Neural crest cell (in vitro differentiated cells): ENCODE measurements at places on chromosomes 4 and X.

DNA sequence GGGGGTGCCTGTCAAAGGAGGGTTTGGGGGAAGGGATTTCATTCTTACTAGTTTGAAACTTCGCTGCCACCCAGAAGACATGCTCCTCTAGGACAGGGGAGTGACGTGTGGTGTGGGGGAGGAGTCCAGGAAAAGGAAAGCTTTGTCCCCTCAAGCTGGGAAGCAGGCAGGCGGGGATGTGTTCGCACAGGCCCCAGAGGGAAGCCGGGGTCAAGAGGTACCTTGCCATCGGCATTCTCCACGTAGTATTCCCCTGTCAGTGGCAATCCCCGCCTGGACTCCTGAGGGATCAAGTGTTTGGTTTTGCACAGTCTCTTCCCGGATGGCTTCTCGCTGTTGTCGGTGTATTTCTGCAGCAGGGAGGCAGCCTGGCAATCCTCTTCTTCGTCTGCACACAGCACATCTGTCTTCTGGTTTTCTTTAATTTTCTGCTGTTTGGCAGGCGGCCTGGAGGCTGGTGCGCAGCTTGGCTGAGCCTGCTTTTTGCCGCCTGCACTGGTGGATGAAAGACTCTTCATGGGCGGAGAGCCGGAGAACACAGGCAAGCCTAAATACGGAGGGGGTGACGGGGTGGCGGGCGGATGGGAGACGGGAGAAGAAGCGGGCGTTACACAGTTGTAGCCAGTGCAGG is 35.1 kb downstream of the BCOR start:
- DNase-seq: no peak

DNA sequence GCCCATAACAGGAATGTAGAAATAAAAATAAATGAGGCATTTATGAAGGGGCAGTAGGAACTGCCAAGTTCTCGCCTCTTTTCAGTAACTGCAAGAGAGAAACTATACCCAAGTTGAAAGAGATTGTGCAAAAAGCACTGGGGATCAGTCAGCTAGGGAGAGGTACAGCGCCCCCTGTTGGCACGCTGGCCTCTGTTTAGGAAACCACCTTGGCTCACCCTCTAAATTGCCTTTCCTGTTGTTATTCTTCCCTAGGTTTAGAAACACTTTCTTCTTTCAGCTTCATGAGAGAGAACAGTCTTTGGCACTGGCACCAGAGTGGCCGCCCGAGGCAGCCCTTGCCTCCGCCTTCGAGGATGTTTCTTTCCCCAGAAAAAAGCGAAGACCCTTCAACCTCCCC is 348.5 kb downstream of the MID1IP1 start:
- peak; percentile 61 for DNase-seq

GRCh38 chrX:4825550-4825949 is 1112.1 kb upstream of the PRKX start:
- DNase-seq: no peak

DNA sequence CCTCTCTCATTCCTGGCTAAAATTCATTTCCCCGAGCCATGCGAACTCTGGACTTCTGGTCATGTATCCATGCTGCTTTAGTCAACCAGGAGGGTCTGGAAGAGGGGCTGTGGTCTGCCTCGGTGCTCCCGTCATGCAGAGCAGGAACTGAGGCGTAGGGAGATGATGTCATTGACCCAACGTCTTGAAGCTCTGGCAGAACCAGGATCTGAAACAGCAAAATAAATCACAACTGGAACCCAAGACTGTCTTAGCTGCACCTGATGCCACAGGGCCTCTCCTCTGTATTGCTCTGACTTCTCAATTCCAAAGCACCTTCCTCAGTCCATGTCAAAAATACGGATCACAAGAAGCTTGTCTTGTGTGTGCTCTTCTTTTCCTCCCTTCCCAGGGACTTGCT is 131.0 kb upstream of the LDB2 start:
- DNase-seq: no peak

DNA sequence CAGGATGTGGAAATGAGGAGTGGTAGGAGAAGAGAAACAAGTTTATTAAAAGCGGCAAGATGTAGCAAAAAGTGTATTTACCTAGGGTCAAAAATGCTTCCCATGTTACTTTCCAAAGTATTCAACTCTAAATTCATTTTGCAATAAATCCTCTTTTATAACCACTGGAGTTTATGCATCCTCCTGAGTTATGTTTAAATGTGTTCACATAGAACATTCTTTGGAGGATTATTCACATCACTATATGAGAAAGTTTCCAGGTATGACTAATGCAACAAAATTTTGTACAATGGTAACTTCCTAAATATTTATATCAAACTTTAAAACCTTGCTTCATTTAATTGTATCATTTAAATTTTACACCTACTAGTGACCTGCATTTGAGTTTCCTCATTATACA is 870.6 kb upstream of the SLIT2 start:
- DNase-seq: no peak

- DNase-seq: no peak
These were observed 206.3 kb downstream of the SHROOM3 start for GRCh38 chr4:76641351-76641750.

- peak; percentile 85 for DNase-seq
These were observed 37.7 kb upstream of the ARAF start for GRCh38 chrX:47523297-47523696.

GRCh38 chr4:165381821-165382373 is 3.1 kb downstream of the CPE start:
- DNase-seq: no peak

DNA sequence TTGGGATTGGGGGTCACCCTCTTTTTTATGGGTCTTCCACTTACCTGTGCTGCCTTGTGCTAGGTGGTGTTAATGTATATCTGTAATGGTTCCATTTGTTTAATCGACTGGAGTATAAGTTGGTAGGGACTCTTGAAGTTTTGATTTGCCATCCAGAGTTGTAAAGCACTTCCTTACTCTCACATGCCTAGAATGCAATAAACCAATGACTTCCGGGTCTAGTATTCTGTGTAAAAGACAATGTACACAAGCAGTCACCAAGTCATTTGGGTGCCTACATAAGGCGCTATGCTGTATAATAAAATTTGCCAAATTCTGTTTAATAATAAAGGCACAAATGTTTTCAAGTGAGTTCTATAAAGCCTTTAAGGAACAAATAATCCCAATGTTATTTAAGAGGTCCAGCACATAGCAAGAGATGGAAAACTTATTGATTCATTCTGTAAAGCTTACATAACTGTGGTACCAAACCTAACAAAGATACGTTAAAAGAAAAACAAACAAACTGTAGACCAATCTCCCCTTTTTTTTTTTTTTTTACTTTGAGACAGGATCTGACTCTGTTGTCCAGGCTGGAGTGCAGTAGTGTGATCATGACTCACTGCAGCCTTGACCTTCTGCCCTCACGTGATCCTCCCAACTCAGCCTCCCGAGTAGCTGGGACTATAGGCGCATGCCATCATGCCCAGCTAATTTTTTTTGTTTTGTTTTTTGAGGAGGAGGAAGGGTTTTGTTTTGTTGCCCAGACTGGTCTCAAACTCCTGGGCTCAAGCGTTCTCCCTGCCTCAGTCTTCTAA is 41.5 kb upstream of the HPRT1 start:
- DNase-seq: no peak

DNA sequence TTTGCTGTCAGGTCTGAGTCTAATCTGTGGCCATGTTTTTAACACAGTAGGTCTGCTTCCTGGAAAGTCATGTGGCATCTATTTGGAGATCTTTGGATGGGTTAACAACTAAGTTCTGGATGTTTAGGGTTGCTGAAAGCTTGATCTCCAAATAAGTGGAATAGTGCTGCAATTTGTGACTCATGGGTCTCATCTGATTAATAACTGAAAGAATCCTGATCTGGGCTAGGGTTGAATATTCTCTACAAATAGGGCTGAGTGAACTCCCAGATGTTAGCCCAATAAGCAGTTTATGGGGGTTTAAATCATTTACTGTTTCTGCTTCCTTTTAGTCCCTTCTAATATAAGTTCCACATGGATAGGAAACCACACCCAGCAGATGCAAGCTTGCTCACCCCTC is 23.1 kb downstream of the CT47C1 start:
- DNase-seq: no peak

- DNase-seq: peak; percentile 35
These were observed 383 bp downstream of the PCYT1B start for GRCh38 chrX:24646745-24647182.

GRCh38 chr4:38958453-38959190 is 73.6 kb downstream of the TMEM156 start:
- no peak for DNase-seq

- no peak for DNase-seq
These were observed 224.9 kb upstream of the SMIM31 start for GRCh38 chr4:164529058-164529457.

GRCh38 chr4:79964400-79965211 is 108.4 kb downstream of the ANTXR2 start:
- DNase-seq: peak; percentile 34

DNA sequence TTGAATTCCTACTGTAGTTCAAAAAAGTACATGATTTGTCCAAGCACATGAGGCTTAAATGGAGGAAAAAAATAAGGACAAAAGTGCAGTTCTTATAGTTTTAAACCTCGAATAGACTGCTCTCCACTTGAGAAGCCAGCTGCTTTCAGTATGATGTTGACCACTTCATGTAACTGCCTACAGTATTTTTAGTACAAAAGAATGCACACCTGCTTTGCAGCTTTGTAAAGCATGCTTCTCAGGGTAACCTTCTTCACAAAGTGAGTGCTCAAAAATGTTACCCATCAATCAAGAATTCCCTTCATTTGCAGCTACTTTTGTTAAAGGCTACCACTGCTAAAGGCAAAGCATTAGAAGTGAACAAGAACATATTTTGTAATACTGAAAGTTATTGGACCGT is 83.4 kb upstream of the FAM47B start:
- no peak for DNase-seq

- no peak for DNase-seq
These were observed 68.8 kb upstream of the PPP1R2C start for GRCh38 chrX:42846741-42847140.

DNA sequence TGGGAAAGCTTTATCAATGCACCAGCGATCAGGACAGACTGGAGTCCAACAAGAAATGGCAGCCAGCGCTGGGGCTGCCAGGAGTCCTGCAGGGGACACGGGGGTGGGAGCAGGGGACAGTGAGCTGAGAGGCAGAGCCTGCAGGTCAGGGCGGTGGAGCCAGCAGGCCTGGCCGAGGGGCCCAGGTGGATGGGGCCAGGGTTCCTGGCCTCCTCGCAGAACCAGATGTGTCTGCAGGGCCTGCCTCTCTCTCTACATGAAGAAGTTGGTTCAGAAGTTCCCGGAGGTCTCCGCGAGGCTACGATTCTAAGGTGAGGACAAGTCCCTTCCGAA is 63.6 kb downstream of the CPZ start:
- no peak for DNase-seq

- DNase-seq: no peak
These were observed 297.5 kb downstream of the DCTD start for GRCh38 chr4:182619660-182620059.

DNA sequence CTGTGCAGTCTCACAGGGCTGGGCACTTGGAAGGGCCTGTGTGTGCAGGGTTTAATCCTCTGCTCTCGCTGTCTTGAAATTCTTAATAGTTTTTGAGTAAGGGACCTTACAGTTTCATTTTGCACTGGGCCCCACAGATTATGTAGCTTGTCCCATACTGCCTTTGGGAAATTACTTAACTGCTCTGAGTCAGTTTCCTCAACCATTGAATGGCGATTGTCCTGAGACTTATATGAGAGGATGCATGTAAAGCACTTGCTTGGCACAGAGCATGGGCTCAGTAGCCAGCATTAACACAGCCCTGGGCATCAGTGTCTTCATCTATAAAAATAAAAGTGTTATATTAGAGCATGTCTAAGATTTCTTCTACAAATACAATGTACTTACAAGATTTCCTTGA is 55.8 kb downstream of the CLCN5 start:
- no peak for DNase-seq

- DNase-seq: no peak
These were observed 51.1 kb downstream of the ADRA2C start for GRCh38 chr4:3816983-3817960.

DNA sequence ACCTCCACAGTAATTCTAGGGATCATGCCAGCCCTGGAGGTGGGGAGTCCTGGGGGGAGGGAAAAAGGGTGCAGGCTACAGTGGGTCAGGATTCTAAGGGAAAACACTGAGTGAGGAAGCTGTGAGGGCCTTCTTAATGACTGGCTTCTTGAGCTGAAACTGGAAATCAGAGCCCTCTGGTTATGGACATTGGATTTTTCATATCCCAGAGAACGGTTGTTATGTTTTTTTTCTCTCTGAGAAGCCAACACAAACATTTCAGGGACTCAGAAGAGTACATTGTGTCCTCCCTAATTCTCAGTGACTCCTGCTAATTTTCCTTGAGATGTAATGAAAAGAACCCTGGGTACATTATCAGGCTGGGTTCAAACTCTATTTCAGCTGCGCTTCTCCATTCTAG is 162.4 kb upstream of the PRDX4 start:
- DNase-seq: no peak

- no peak for DNase-seq
These were observed 56.9 kb upstream of the TADA2B start for GRCh38 chr4:6986072-6986780.

- DNase-seq: no peak
These were observed 95.7 kb downstream of the ANTXR2 start for GRCh38 chr4:79977131-79977840.

GRCh38 chr4:545612-546011 is 30.5 kb downstream of the TMEM271 start:
- DNase-seq: no peak

GRCh38 chr4:186806679-186807421 is 83.2 kb upstream of the FAT1 start:
- no peak for DNase-seq

DNA sequence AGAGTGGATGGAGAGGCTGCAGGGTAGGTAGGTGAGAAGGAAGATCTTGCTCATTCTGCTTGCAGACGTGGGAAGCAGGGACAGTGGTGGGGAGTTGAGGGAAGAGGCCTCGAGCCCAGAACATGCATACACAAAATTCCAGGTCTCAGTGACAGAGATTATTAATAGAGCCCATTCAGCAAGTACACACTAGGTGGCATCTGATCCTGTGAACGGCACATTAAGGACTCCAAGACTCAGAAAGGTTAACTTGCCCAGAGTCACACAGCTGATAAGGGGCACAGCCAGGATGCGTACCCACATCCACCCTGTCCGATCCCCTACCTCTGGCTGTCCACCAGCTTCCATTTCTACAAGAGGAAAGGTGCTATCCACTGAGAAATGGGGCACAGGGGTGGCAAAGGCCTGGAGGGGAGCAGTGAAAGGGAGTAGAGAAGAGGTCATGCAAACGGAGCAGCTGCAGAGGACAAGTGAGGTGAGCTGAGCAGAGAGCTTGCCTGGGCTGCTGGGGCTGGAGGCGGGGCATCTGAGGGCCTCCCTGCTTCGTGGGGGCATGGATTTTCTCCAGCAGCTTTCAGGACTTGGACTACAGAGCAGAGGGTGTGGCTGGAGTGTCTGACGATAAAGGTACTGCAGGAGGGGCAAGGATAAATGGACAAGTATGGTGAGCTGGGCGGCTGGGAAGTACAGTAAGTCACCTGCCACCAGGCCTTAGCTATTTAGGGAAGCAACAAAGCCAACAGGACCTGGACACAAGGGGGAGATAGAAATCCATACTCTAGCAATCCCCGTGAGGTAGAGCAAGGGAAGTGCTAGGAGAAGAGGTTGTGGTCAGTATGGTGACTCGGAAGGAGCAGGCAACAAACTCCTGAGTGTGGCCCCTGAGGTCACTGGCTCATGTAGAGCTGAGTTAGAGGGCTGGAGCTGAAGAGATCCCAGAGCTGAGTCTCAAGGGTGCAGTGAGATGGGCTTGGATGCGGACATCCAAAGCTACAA is 11.2 kb downstream of the IDS start:
- no peak for DNase-seq
